ENCODE measurements at places on chromosomes 16 and 17. TPM values are rescaled to one million over a fixed set of nuclear protein-coding genes. Genes with fewer than 3 reads are reported as not detected.
A peak's percentile ranks its signal among the peaks of the same experiment; 100 is the strongest.

DNA sequence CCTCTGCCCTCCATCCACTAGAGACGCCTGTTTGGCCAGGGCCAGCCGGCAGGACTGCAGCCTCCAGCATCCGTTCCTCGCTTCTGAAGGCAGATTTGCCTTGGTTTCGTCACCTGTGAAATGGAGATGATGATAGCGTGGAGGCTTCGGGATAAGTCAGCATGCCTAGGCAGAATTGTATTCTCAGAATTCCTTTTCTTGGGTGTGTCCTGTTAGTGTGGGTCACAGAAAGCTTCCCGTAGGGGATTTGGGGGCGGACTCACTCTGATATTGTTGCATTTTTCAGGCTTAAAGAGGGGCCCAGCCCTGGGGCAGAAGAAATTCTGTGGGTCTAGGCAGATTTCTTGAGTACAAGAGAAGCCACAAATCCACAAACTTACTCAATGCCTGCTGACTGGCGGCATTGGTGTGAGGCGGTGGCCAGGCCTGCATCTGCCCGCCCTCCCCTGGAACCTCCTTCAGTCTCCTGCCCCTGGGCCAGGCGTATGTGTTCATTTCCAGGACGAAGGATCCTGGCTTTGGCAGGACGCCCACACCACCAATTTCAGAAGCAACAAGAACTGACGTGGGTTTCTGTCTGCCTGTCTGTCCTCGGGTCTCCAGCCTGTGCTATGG is 17.6 kb downstream of the CCDC42 start:
- DNase-seq: no peak

MTSS2 gene
- total RNA-seq: 22.6 TPM

- no peak for DNase-seq
These were observed 20.0 kb upstream of the WFIKKN1 start for GRCh38 chr16:610513-611381.

DNA sequence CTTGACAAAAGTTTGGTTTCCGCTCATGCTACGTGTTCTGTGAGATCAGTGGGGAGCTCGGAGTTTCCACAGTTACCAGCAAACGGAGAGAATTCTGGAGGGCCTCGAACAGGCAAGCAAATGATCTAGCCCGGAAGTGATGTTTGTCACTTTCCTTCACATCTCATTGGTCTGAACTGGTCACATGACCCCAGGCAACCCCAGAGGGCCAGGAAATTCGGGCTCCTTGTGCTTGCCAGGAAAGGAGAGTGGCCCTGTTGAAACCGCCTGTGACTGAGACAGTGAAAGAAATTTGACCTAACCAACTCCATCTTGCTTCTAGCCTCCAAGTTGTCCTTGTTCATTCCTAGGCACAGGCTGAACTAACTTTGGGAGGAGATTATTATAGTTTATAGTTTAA is 23.0 kb downstream of the SPPL2C start:
- no peak for DNase-seq

DNA sequence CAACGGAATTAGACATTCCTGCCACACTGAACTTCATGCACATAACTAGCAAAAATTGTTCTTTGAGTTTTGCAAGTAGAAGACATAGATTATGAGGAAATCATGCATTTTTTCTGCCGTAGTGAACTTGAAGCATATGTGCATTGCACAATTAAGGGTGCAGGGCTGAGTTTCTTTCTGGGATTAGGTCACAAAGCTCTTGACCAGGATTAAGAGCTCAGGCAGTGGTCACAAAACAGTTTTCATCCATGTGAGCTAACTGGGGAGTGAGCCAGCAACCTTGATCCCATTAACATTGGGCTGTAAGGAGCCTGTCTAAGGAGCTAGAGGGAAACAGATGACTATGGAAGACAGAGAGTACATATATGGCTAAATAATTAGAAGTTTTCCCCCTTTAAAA is 143.7 kb downstream of the PMP22 start:
- DNase-seq: no peak

BMERB1 gene
- 34.6 TPM for total RNA-seq

OR2C1 gene
- not detected for total RNA-seq

DNA sequence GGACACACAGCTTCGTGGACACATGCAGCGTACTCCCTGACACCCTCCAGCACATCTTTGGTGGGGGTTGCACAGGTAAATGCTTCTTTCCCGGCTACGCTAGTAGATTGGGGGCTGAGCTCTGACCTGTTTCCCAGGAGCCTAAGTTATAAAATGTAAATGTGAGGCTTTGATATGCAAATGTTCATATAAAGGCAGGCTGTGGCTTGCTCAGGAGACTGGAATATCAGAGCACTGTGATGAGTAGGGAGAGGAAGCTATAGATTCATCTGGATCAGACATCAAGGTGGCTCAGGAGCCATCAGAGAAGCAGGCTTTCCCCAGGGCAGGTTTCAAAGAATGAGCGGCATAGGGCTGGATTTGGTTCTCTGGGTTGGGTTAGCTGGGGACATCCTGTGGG is 3.4 kb upstream of the ETV4 start:
- no peak for DNase-seq

GRCh38 chr16:88602091-88602490 is 31.9 kb downstream of the ZC3H18 start:
- no peak for DNase-seq

DNA sequence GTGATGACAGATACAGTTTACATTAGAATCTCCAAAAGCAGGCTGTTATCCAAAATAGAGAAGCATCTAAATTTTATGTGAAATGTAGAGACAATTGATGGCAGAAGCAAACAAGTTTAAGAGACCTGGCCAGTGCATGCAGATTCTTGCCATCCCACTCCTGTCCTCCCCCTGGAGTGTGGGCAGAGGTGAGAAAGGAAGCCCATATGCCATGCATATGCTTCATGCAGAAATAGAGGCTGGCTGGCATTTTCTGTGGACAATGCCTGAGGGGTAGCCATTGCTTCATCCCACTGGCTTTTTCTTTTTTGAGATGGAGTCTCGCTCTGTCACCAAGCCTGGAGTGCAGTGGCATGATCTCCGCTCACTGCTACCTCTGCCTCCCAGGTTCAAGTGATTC is 382.1 kb downstream of the RBFOX1 start:
- DNase-seq: no peak

AOC2 gene
- not detected for total RNA-seq

- no peak for DNase-seq
These were observed 23.0 kb downstream of the KCNJ16 start for GRCh38 chr17:70098030-70098429.

GRCh38 chr16:46733319-46733830 is 14.8 kb downstream of the MYLK3 start:
- DNase-seq: no peak

DNA sequence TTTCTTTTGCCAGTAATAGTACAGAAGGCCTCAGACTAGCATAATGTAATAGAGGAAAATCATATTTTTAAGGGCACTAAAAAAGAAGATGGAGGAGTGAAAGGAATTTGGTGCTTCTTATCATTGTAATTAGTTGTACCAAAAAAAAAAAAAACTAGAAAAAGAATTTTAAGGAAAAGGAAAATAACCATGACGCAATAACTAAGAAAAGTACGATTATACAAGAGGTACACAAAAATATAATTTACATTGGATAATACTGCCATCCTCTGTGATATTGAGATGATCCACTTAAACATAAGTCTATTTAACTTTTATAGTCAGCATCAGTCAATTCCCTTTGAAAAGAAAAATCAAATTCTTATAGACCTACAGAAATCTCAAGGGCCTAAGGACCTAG is 146.7 kb upstream of the IRX5 start:
- no peak for DNase-seq

MFAP4 gene
- total RNA-seq: not detected

DNA sequence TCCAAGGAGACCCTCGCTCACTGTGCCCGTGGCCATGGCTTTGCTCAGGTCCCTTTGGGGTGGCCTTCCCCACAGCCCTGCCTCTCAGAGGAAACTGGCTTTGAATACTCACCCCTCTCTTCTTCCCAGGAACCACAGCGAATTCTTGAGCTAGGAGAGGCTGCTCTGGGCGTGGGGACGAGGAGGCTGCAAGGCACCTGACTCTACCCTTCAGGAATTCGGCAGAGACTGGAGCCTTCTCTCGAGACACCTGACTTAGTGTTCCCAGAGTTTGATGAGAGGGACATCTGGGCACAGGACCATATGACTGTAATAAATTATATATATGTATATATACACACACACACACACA is 6.2 kb downstream of the LLGL2 start:
- no peak for DNase-seq

GRCh38 chr16:15961060-15961511 is 11.7 kb downstream of the ABCC1 start:
- DNase-seq: peak; percentile 50

- peak; percentile 26 for DNase-seq
These were observed 453.3 kb downstream of the KCNJ2 start for GRCh38 chr17:70622368-70623260.

GRCh38 chr17:35141681-35142466 is at the start of gene NLE1:
Gene NLE1 (minus strand): TSS chr17:35142303. CDS start chr17:35142275, 28 bp downstream.
- DNase-seq: peak; percentile 77

CRHR1 gene
- not detected for total RNA-seq

- DNase-seq: no peak
These were observed 16.3 kb downstream of the SCN4A start for GRCh38 chr17:63956296-63956920.

DNA sequence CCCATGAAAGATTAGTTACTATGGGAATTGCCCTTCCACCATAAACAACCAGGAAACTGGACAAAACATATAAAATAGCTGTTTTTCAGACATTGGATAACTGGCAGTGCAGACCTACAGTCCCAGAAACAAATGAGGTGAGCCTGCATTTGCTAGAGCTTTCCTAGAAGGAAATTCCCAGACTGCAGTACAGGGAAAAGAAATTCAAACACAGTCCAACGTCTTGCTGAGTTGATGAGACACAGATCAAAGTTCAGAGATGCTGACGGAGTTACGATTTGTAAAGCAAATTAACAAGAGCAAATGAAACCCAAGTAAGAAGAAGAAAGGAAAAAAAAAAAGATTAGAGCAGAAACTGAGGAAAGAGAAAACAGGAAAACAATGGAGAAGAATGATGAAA is 41.3 kb upstream of the MNT start:
- DNase-seq: no peak

KRT39 gene
- total RNA-seq: not detected

GRCh38 chr17:77420804-77421629 is 280.2 kb downstream of the SEC14L1 start:
- peak; percentile 85 for DNase-seq

DNA sequence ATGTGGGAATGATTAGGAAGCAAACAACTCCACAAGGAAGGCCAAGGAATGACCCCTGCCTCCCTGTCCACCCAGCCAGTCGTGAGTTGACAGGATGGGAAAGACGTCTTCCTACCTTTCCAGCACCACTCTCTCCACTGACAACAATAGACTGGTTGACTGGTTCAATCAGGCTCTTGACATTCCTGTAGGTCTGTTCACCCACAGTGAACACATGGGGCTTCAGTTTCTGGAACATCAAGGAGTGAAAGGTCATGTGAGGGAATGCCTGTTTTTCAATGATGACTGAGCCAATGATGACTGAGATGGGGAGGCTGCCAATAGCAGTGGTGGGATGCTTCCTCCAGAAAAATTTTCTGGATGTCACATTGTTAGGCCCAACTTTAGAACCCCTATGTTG is 9.6 kb downstream of the MYO19 start:
- DNase-seq: no peak

DNA sequence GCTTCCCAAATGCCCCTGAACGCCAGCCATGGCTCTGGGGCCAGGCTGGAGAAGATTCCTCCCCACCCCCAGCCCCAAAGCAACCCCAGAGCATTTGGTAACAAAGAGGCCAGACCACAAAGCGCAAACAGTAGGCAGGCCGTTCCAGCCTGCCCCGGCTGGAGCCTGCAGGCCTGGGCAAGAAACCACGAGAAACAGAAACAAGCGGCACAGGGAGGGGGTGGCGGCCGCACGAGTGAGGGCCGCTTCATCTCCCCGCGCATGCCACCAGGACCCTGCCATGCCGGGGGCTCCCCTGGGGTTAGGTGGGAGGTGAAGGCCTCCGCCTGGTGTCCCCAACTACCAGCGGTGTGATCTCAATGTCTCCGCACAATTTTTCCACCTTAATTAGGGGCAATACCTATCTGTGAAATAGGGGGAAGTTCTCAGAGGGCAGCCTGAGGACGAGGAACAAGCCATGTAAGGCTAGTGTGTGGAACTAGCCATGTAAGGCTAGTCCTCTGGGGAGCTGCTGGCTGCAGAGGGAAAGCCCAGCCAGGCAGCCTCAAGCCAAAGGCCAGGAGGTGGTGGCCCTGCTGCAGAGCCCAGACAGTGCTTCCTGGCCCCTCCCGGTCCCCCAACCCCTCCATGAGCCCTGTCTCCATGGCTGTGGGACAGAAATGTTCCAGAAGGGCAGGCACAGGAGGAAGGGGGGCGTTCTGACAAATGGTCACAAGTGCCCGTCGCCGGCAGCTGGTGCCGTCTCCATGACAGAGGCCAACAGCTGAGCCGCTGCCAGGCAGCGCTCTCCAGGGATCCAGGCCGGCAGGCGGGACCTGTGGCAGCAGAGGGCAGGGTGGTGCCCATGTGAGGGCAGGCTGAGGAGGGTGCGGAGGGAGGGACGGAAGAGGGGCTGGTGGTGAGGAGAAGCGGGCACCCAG is 14.5 kb upstream of the MTSS2 start:
- DNase-seq: no peak

DNA sequence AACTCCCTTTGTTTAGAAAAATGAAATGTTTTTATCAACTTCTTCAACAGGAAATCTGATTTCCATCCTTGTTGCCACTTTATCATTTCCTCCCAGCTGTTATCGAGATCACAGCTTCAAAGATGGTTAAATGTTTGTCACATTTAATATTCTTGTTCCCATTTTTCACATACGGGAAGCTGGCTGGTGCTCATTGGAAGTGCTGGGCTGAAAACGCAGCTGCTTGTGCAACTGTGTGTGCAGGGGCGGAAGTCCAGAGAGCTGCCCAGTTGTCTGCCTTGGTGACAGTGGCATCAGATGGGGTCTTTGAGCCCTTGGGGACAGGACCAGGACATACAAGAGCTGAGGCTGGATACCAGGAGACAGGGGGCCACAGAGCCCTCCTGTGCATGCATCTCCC is 549.2 kb upstream of the CDH11 start:
- no peak for DNase-seq

HSD17B1 gene
- 1.5 TPM for total RNA-seq
